ENCODE measurements at places on chromosomes 2 and 18. TPM values are rescaled to one million over a fixed set of nuclear protein-coding genes. Genes with fewer than 3 reads are reported as not detected.

- H3K4me3 ChIP-seq, result no peak overlapping the region
- H3K4me1 ChIP-seq, result no peaks in the 10 kb centered on the region
- DNase-seq, result no peak
- H3K36me3 ChIP-seq, result no peaks in the 10 kb centered on the region
- no peak overlapping the region for H3K27ac ChIP-seq
Measured at GRCh38 chr2:214574084-214574781, 163.4 kb downstream of the VWC2L start.

GRCh38 chr2:237859533-237860272 lies at the start of gene RAMP1:
TSS of gene RAMP1 (plus strand) at chr2:237859623. CDS start at chr2:237859676, 53 bp downstream.
- H3K4me1 ChIP-seq, result peaks cover 12% of the 10 kb centered on the region
- peak within 1 kb of the TSS; percentile 29 for H3K27ac ChIP-seq
- H3K27me3 ChIP-seq, result peaks cover 35% of the 10 kb centered on the region
- DNase-seq, result no peak

- H3K36me3 ChIP-seq, result no peaks in the 10 kb centered on the region
- no peak overlapping the region for H3K27ac ChIP-seq
- H3K4me1 ChIP-seq, result no peaks in the 10 kb centered on the region
- H3K27me3 ChIP-seq, result no peaks in the 10 kb centered on the region
Measured at GRCh38 chr2:128984081-128984480, 665.4 kb upstream of the HS6ST1 start.

GRCh38 chr2:101205521-101206479 lies 46.9 kb upstream of the CNOT11 start:
- peak overlapping the region; percentile 17 for H3K4me3 ChIP-seq
- no peaks in the 10 kb centered on the region for H3K36me3 ChIP-seq
- H3K27me3 ChIP-seq, result no peaks in the 10 kb centered on the region
- peak; percentile 88 for DNase-seq
- no peaks in the 10 kb centered on the region for H3K4me1 ChIP-seq
- no peak overlapping the region for H3K27ac ChIP-seq

DNA sequence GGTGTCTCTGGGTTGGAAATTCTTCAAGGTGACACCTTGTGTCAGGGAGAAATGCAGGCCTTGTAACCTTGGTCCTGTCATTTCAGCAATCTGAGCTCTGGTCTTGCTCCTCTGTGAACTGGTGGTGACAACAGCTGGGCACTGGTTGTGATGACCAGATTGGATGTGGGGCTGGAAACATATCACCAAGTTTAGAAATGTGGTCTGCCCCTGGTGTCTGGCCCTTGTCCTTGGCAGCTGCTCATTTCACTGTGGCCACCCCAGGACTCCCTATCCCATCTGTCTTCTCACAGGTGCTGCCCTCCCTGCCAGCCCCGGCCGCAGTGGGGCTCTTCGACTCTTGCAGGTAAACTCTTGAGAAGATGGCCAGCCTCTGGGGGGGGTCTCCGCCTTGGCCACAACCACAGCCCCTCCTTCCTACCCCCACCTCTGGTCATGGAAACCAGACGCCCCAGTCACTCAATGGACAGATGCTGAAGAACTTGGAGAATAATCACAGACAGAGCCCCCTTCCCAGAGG lies 20.7 kb downstream of the SIX3 start:
- H3K27ac ChIP-seq, result no peak overlapping the region
- peaks cover 43% of the 10 kb centered on the region for H3K27me3 ChIP-seq
- no peaks in the 10 kb centered on the region for H3K36me3 ChIP-seq
- DNase-seq, result no peak

DNA sequence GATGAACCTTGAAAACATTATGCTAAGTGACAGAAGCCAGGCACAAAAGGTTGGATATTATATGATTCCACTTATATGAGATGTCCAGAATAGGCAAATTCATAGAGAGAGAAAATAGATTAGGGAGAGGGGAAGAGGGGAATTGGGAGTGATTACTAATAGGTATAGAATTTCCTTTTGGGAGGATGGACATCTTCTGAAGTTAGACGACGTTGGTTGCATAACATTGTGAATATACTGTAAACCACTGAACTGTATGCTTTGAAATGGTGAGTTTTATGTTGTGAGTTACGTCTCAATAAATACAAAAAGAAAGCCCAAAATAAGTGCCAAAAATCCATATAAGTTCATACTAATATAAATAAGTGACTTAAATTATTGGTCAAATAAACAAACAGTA lies 18.6 kb upstream of the CYP26B1 start:
- H3K36me3 ChIP-seq, result no peaks in the 10 kb centered on the region
- no peak overlapping the region for H3K27ac ChIP-seq
- no peak for DNase-seq
- H3K27me3 ChIP-seq, result no peaks in the 10 kb centered on the region
- no peaks in the 10 kb centered on the region for H3K4me1 ChIP-seq

- no peaks in the 10 kb centered on the region for H3K36me3 ChIP-seq
- no peak overlapping the region for H3K4me3 ChIP-seq
- peaks cover 5% of the 10 kb centered on the region for H3K4me1 ChIP-seq
- H3K27ac ChIP-seq, result no peak overlapping the region
- peaks cover 39% of the 10 kb centered on the region for H3K27me3 ChIP-seq
- DNase-seq, result no peak
Measured at GRCh38 chr2:26700078-26700477, 7.6 kb downstream of the KCNK3 start.

GRCh38 chr18:56542476-56542875 lies 95.9 kb downstream of the TXNL1 start:
- no peaks in the 10 kb centered on the region for H3K27me3 ChIP-seq
- no peak overlapping the region for H3K27ac ChIP-seq
- no peak overlapping the region for H3K4me3 ChIP-seq
- no peaks in the 10 kb centered on the region for H3K36me3 ChIP-seq

DNA sequence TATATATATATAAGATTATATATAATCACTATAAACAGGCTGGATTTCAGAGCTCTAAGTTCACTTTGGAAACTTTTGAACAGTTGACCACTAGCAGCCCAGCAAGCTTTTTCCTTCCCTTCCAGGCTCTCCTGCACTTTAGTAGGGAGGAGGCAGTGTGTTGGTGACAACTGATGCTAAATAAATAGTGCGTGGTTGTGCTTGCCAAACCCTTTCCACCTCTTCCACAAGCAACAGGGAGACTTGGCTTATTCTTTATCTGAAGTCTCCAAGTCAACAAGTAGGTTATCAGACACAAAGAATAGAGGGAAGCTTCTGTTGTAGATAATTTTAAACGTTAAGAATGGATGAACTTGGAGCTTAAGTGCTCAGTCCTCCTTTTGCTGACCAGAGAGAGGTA lies 408.2 kb upstream of the HNRNPA3 start:
- H3K27me3 ChIP-seq, result no peaks in the 10 kb centered on the region
- no peaks in the 10 kb centered on the region for H3K4me1 ChIP-seq
- H3K27ac ChIP-seq, result no peak overlapping the region
- H3K36me3 ChIP-seq, result no peaks in the 10 kb centered on the region

GRCh38 chr2:202680512-202680911 lies 45.7 kb downstream of the FAM117B start:
- H3K4me1 ChIP-seq, result no peaks in the 10 kb centered on the region
- H3K36me3 ChIP-seq, result no peaks in the 10 kb centered on the region
- DNase-seq, result no peak
- no peak overlapping the region for H3K4me3 ChIP-seq

DNA sequence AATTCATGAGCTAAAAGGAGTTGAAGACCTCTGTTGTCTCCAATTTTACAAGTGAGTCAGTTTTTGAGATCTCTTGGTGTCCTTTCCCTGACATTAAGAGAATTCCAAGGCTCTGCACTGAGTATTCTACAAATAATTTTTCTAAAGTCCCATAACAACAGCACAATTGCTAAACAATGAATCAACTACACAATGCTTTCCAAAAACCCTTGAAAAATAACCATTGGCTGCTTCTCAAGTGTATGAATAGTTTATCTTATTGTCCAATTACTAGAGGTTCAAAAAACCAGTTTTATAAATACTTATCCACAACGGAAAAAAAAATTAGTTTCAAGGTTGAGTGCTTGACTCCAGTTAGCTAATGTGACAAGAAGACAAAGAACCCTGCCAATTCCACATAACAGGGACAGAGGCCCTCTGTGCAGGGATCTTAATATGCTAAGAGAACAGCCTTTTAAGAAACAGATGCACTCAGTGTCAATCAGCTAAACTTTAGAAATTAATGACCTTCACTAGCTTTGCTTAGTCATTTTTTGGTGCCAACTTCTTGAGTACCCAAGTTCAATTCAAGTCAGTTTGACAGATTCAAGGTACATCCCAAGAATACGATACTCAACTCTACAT lies 266.6 kb upstream of the CYP26B1 start:
- DNase-seq, result peak; percentile 97
- no peaks in the 10 kb centered on the region for H3K36me3 ChIP-seq
- no peak overlapping the region for H3K4me3 ChIP-seq
- H3K27ac ChIP-seq, result peak overlapping the region; percentile 85
- H3K27me3 ChIP-seq, result no peaks in the 10 kb centered on the region
- H3K4me1 ChIP-seq, result no peaks in the 10 kb centered on the region

- DNase-seq, result no peak
- H3K36me3 ChIP-seq, result no peaks in the 10 kb centered on the region
- H3K4me1 ChIP-seq, result no peaks in the 10 kb centered on the region
- H3K4me3 ChIP-seq, result no peak overlapping the region
- no peaks in the 10 kb centered on the region for H3K27me3 ChIP-seq
Measured at GRCh38 chr2:64303250-64303649, 150.7 kb upstream of the LGALSL start.

- H3K27me3 ChIP-seq, result no peaks in the 10 kb centered on the region
- H3K4me1 ChIP-seq, result peaks cover 2% of the 10 kb centered on the region
- no peak overlapping the region for H3K27ac ChIP-seq
- H3K36me3 ChIP-seq, result no peaks in the 10 kb centered on the region
Measured at GRCh38 chr2:146806364-146807005, 1038.3 kb upstream of the ACVR2A start.

DNA sequence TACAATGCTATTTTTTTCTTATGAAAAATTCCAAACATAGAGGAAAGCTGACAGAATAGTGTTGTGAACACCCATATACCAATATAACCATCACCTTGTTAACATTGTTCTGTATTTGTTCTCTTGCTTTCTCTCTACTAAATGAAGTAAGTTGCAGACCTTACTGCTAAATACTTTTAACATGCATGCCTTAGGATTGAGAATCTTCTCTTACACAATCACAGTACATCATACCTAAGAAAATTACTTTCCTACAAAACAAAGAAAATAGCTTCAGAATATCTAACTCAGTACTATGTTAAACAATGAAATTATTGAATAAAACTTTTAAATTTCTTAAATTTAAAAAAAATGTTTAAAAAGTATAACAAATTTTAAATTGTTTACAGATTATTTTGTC lies 136.5 kb downstream of the UBR3 start:
- no peak overlapping the region for H3K4me3 ChIP-seq
- DNase-seq, result no peak
- H3K4me1 ChIP-seq, result no peaks in the 10 kb centered on the region
- H3K36me3 ChIP-seq, result peaks cover 15% of the 10 kb centered on the region
- H3K27me3 ChIP-seq, result no peaks in the 10 kb centered on the region

DNA sequence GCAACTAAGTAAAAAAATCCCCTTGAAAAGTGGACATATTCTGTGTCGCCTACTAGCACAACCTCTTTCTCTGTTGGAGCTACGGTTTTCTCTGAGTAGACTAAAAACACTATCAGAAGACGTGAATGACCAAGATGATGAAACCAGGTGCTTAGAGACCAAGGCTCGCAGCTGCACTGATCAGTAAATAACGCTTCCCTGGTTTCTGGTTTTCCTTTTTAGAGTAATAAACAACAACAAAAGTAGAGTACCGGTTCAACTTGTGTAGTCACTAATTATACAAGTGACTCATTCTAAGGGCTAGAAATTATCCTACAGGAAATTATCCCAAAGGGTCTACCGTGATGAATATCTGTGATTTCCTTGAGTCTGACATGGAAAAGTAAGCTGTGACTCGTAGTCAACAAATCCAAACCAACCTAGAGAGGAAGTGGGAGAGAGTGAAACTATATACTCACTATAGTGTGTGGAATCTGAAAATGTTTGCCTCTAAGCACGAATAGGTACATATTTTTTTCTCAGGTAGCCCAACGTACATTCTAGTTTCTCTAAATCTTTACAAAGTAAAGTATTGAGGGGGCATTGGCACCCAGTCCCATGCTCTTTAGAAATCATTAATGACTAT lies 17.8 kb downstream of the RASGRP3 start:
- no peak overlapping the region for H3K27ac ChIP-seq
- H3K4me3 ChIP-seq, result no peak overlapping the region
- H3K27me3 ChIP-seq, result no peaks in the 10 kb centered on the region
- no peaks in the 10 kb centered on the region for H3K4me1 ChIP-seq

- H3K4me1 ChIP-seq, result no peaks in the 10 kb centered on the region
- no peak overlapping the region for H3K27ac ChIP-seq
- H3K27me3 ChIP-seq, result no peaks in the 10 kb centered on the region
Measured at GRCh38 chr2:180669016-180669415, 311.4 kb upstream of the UBE2E3 start.

DNA sequence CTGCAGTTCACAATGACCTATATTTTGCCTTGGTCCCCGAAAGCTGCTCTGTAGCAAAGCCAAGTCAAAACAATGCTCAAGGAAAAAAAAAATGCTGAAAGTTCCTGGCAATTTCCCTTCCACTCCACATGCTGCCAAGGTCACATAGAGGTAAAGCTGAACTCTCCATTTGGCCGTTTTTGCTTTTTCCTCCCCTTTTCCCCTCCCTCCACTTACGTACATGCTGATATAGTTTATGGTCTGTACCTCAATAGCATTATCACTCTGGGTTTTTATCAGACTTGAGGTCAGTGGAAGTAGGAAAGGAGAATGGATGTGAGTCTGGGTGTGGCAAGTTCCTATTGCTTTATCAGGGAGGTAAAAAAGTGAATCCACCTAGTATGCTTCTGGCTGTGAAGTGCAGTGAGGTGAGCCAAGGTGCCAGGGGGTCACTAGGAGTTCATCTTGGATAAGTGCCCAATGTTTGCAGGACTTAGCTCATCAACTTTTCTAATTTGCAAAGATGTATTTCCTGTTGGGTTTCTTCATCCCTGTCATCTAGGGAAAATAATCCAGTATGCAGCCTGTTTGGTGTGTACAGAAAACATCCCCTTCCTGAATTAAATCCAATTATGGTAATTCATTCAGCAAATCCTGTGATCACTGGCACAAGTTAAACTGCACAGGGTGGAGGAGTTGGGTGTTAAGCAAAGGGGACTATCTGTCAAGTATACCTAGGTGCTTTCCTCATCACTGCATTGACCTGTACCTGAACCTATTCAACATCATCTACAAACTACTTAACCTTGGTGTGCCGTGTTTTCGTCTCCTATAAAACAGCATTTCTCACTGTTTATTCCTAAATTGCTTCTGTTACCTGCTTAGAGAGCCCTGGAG lies 124.3 kb upstream of the CYP26B1 start:
- no peaks in the 10 kb centered on the region for H3K36me3 ChIP-seq
- no peaks in the 10 kb centered on the region for H3K27me3 ChIP-seq
- H3K4me3 ChIP-seq, result no peak overlapping the region
- DNase-seq, result peak; percentile 95
- H3K4me1 ChIP-seq, result peaks cover 3% of the 10 kb centered on the region

GRCh38 chr18:40326985-40327384 lies 1628.0 kb upstream of the PIK3C3 start:
- H3K36me3 ChIP-seq, result no peaks in the 10 kb centered on the region
- no peaks in the 10 kb centered on the region for H3K27me3 ChIP-seq
- H3K27ac ChIP-seq, result no peak overlapping the region
- no peak for DNase-seq
- H3K4me3 ChIP-seq, result no peak overlapping the region

Gene GRHL1
- 1.0 TPM for total RNA-seq

Gene SLC4A3
- total RNA-seq, result 5.5 TPM

Gene OTOS
- not detected for total RNA-seq

Gene KRCC1
- total RNA-seq, result 30.8 TPM

Gene LAMA1
- 6.4 TPM for total RNA-seq

Gene ELOA2
- not detected for total RNA-seq

Gene CNTNAP5
- 0.13 TPM for total RNA-seq

Gene SANBR
- total RNA-seq, result 11.4 TPM

Gene CCL20
- 0.27 TPM for total RNA-seq

Gene NEUROD1
- total RNA-seq, result not detected

Gene CRYGA
- total RNA-seq, result not detected

Gene IL1R2
- total RNA-seq, result 0.18 TPM

Gene NMUR1
- total RNA-seq, result 0.18 TPM

Gene WNT6
- 0.09 TPM for total RNA-seq

Gene SUCLG1
- total RNA-seq, result 60.2 TPM

Data from muscle of leg (tissue), 16 donors.